Activated CD8-positive, alpha-beta memory T cell treated with anti-CD3 and anti-CD28 coated beads for 48 hours (primary cell): ENCODE measurements at places on chromosomes 3 and 15.

DNA sequence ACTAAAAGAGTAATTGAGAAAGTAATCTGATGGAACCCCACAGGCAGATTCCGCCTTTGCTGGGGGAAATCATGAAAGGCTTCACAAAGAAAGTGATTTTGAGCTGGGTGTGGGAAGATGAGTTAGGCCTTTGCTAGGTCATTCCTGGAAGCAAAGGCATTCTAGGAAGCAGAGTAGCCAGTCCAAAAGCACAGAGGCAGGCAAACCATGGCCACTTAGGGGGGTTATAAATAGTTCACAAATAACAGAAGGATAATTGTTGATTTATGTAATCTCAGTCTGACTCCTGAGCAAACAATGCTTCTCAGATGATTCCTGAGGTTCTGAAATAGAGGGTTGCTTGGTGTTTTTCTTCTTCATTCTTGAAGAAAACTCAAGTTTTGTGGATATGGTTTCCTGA lies 576.3 kb downstream of the NTRK3 start:
- DNase-seq = no peak

DNA sequence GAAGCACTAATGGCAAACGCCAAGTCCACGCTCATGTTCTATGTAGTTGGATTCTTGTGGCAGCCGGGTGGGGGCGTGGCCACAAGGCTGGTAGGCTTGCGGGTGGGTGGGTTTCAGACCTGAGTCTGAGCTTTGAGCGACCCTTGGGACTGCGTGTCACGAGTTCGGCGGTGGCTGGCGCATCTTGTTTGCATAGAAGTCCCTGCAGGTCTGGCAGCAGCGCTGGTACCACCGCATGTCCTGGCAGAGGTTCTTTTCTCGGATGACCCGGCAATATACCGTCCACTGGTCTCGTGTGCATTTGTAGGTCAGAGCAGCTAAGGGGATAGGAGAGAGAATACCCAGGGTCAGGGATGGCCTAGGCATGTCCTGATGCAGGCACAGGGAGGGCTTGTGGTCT lies 241.0 kb upstream of the LYSMD4 start:
- no peak for DNase-seq

GRCh38 chr3:24616110-24616829 lies 121.6 kb upstream of the THRB start:
- no peak for DNase-seq

DNA sequence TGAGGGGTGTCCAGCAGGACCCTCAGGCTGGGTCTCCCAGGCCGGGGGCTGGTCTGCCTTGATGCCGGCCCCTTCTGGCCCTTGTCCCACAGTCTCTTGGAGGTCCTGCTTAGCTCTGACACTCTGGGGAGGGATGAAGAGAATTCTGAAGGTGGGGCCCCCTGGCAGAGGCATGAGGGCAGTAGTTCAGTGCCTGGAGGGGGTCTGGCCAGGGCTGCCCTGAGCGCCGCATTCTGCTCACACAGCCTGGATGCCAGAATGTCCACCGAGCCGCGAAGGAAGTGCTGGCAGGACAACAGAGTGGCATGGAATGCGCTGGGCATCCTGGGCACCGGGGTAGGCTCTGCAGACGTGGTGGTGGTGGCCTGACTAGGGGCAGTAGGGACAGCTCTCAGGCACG lies 55.5 kb downstream of the SMAD6 start:
- no peak for DNase-seq

DNA sequence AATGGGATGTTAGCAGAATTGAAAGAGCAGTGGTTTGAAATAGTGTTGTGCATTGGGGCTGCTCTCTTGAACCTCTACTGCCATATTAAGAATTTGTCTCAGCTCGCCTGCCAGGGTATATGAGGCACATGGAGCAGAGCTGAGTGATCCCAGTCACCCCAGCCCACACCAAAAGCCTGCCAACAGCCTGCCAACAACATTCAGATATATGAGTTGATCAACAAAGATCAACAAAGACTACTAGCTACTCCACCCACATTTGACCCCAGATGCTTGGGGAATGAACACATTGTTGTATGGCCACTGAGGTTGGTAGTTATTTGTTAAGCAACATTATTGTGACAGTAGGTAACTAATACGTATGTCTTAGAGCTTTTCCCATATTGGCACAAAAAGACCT lies 570.9 kb upstream of the IL12A start:
- DNase-seq = no peak
